ENCODE measurements at places on chromosomes 4 and X. TPM values are rescaled to one million over a fixed set of nuclear protein-coding genes. Genes with fewer than 3 reads are reported as not detected.

- DNase-seq, result no peak
Measured at GRCh38 chrX:11206716-11207115, 86.5 kb upstream of the AMELX start.

DNA sequence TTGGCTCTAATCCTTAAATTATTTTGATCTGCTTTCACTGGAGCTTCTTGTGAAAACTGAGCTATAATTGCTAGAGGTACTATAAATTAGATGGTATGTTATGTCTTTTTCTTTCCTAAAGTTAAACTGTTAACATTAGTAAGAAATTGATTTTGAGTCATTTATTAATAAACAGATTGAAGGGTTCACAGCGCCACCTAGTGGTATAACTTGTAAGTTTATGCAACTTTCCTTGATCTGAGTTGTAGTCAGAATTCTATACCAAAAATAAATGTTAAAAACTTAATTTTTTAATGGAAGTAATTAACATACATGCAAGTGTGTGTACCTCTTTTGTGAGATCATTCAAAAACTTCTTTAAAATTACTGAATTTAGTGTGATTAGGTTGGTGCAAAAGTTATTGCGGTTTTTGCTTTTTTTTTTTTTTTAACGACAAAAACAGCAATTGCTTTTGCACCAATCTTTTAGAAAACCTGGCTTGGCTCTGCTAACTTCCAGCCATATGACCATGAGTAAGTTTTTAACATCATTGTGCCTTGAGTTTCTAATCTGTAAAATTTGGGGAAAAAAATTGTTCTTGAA, 151.5 kb downstream of the CENPC start:
- DNase-seq, result peak; percentile 40

The ATP7A gene
- total RNA-seq, result 5.2 TPM

DNA sequence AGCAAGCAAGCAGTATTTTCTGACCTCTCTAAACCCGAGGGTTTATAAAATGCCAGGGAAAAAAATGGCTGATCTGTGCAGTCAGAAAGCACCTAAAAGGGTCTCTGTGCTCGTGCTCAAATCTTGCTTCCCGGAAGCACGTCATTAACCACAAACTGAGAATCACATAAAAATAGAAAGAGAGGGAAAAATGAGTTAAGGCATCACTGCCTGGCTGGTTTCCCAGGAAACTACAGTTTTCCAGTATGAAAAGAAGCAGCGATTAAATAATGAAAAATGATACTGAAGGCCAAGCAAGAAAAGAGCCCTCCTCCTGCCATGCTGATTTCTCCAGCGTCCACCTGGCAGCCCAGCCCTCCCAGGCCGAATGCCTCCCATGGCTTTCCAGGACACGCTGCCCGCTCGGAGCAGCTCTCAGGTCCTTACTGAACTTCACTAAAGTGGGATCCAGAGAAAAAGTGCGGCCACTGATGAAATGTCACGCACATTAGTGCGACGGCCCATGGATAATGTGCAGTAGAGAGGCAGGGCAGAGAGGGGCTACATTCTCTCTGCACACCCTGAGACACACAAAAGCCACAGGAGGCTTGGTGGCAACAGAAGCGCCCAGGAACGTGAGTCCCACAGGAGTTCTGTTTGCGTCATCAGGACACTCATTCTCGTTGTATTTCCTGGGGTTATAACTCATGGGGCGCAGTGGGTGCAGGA, 80.4 kb downstream of the WFS1 start:
- no peak for DNase-seq

GRCh38 chr4:99863804-99864203, 30.4 kb downstream of the LAMTOR3 start:
- DNase-seq, result no peak

The H2BW1 gene
- total RNA-seq, result not detected

GRCh38 chrX:103124284-103124683, 31.3 kb upstream of the NXF3 start:
- no peak for DNase-seq

GRCh38 chrX:144219035-144219434, 335.2 kb downstream of the UBE2NL start:
- DNase-seq, result no peak

DNA sequence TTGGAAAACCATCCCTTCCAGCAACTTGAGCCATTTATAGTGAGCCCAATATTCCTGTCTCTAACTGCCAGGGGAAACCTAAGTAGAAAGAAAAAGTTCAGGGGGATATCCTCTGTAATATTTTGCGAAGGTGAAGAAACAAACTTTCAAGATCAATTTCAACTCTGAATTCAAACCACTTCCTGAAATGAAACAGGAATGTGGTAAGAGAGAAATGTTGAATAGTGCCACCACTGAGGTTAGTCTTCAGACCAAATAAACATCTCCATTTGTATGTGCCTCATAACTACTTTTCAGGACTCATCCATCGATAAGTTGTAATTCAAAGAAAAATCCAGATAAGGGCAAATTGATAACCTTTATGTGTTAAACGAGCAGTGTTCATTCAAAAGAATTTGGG, 128.7 kb downstream of the GABRB1 start:
- DNase-seq, result no peak

DNA sequence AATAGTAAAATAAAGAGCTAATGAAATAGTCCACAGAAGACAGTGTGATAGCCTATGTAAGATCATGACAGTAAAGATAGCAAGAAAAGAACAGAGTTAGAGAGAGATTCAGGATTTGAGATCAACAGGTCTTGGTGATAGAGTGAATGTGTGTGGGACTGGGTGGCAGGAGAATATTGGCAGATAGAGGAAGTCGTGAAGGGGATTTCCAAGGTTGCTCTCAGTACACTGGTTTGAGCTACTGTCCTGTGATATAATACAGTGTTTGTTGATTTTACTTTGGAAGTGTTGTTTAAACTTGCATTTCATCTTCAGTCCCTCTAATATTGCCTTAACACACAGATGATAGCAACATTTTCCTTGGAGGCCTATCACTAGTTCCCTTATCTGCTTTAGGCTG, 44.1 kb downstream of the DTHD1 start:
- DNase-seq, result no peak

GRCh38 chrX:153460826-153461225, 9.6 kb downstream of the HAUS7 start:
- peak; percentile 62 for DNase-seq

DNA sequence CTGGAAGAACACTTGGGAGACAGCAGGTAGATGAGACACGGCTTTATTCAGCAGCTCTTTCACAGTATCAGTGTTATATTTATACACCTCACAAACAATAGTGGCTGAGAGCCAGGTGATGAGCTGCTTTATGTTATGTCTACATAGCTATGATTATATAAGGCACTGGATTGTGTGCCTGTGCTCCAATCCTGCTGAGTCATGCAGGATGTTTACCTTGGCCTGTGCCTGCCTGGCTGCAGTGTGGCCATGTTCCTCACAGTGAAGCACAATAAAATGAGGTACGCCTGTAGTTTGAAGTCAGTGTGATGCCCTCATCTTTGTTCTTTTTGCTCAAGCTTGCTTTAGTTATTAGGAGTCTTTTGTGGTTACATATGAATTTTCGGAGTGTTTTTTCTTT, 31.3 kb downstream of the CXCL13 start:
- no peak for DNase-seq

- no peak for DNase-seq
Measured at GRCh38 chrX:9438933-9439494, 25.8 kb upstream of the TBL1X start.

DNA sequence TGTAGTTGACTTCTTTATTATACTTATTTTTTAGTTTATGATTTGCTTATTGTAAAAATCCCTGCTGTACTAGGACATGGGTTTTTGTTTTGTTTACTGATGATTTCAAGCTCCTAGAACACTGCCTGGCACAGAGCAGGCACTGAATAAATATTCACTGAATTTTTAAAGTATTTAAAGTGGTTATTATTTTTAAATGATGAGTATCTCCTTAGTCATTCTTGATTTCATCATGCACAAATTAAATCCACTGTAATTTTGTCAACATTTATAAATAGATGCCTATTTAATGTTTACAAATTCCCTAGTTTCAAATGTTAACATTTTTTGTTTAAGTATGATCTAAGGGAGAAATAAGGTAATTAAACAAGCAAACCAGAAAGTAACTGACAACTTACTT, 367.9 kb upstream of the SLIT2 start:
- DNase-seq, result no peak

- DNase-seq, result peak; percentile 42
Measured at GRCh38 chr4:21848021-21848420, 100.6 kb downstream of the KCNIP4 start.

DNA sequence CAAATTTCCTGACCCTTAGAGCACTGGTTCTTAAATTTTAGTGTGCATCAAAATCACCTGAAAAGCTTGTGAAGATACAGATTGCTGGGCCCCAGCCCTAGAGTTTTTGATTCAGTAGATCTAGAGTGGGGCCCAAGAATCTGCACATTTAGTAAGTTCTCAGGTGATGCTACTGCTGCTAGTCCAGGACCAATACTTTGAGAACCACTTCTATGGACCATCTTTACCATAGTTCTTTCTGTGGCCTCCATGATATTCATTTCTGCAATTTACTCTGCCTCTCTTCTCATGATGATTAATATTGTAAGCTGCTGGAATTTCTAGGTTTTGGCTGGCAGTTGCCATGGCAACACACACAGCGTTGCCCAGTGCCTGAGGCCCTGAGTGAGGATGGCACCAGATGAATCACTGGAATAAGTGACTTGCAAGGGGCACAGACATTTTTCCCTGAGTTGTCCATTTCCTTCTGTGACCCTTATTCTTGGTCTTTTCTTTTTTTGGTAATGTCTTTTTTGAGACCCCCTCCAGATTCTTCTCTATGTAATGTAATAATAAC, 83.6 kb downstream of the PPP1R2C start:
- DNase-seq, result no peak

DNA sequence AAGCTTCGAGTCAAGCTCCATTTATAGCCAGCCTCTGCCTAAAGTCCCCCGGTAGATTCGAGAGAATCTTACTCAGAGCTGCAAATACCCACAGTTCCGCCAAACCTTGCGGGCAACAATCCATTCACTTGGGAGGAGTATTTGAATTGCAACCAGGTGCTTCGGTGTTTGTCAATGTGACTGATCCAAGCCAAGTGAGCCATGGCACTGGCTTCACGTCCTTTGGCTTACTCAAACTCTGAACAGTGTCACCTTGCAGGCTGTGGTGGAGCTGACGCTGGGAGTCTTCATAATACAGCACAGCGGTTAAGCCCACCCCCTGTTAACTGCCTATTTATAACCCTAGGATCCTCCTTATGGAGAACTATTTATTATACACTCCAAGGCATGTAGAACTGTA, 11.2 kb downstream of the CD40LG start:
- no peak for DNase-seq

GRCh38 chr4:150367326-150367725, 214.6 kb upstream of the MAB21L2 start:
- no peak for DNase-seq

The HMGB3 gene
- total RNA-seq, result 40.4 TPM

The GUCY1B1 gene
- 34.4 TPM for total RNA-seq

DNA sequence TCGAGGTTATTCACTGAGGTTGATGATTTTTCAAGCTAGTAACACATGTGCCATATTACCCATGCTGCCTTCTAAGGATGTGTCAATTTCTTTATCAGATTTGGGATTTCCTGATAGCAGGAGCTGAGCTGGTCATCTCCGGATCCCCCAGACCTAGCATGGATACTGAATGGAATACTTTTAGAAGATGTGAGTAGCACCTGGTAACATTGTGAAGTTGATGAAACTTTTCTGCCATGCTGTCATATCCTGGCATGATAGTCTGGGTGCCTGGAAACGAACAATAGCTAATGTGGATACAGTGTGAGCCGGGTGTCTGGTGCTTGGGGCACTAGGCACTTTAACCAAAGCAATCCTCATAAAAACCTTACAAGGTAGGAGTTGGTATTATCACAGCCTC, 11.0 kb upstream of the CYTL1 start:
- no peak for DNase-seq

GRCh38 chr4:140955641-140956040, 177.6 kb downstream of the RNF150 start:
- no peak for DNase-seq

DNA sequence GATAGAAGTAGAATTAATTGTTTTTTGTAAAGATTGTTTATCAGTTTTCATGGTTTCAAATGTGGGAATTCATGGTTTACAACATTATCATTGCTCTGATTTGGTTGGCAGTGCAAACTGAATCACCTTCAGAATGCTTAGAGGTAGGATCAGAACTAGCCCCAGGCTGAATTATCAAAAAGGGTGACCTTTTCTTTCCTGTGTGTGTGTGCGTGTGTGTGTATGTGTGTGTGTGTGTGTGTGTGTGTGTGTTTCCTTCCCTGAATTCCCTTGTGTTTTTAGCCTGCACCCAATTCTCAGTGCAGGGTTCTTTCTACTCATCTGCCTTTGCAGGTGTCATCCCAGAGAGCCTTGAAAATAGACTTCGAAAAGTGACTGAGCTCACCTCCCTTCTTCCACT, 125.0 kb downstream of the BMPR1B start:
- DNase-seq, result no peak

GRCh38 chr4:141524116-141524515, 112.3 kb upstream of the IL15 start:
- no peak for DNase-seq
